ENCODE measurements at places on chromosomes 7 and 10.
A peak's percentile ranks its signal among the peaks of the same experiment; 100 is the strongest.

DNA sequence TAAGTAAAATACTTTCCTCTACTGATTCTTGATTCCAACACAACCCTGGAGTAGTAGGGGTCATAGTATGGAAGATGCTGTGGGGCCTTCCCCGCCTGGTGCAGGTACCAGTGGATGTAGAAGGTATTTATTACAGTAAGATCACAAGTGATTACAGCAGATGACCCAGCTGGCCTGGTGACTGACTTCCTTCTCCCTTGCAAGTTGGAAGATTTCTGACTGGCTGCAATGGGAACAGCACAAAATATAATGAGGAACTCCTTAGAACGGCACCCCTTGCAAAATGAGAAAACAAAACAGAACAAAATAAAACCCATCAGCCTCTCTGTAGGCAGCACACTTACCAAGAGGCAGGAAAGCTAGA lies 61.7 kb upstream of the TARP start:
- no peak for DNase-seq

GRCh38 chr7:81029511-81029910 lies 110.7 kb upstream of the SEMA3C start:
- DNase-seq, result no peak

- DNase-seq, result peak; percentile 69
Observed at GRCh38 chr10:118373786-118374185, 31.7 kb upstream of the FAM204A start.

DNA sequence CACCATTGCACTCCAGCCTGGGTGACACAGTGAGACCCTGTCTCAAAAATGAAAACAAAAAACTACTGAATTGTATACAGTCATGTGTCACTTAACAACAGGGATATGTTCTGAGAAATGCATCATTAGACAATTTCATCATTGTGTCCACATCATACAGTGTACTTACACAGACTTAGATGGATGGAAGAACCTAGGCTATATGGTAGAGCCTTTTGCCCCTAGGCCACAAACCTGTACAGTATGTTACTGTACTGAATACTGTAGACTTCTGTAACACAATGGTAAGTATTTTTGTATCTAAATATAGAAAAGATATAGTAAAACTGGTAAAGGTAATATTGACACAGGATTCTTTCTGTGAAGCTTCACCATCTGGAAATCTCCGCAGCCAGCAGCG lies 81.7 kb downstream of the KBTBD2 start:
- DNase-seq, result no peak

DNA sequence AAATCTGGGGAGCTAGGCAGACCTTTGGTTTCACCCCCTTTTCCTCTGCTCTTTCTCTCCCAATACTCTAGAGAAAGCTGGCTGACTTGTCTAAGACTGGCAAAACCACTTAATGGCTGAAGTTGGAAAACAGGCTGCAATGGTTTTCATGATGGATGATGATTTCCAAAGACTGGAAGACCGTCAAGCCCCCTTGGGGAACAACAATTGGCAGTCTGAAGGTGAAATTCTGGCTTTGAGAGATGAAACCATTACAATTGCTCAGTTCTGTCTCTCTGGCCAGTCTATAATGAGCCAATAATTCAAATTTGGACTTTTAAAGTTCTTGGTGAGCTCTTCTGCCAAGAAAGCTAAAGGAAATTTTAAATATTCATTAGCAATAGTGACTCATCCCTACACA lies 680.5 kb downstream of the PARD3 start:
- no peak for DNase-seq

DNA sequence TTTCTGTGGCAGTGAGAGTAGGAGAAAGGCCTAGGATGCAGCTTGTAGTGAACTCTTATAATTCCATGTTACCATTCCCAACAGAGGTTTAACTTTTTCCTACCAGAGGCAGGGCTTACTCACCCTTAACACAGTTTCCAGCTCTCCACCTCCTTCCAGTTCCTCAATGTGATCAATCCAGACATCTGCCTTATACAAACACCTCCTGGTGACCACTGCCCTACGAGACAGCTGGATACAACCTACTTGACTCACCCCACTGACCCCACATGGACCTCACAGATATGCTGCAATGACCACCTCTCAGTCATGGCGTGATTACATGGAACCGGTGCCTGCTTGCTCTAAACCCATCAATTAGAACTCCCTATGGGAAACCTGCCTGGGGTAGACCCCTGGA lies 326.5 kb downstream of the TNS3 start:
- DNase-seq, result no peak

GRCh38 chr10:75395066-75395931 lies 6.3 kb downstream of the ZNF503 start:
- DNase-seq, result no peak

GRCh38 chr7:69245646-69246045 lies 352.6 kb upstream of the AUTS2 start:
- DNase-seq, result no peak

DNA sequence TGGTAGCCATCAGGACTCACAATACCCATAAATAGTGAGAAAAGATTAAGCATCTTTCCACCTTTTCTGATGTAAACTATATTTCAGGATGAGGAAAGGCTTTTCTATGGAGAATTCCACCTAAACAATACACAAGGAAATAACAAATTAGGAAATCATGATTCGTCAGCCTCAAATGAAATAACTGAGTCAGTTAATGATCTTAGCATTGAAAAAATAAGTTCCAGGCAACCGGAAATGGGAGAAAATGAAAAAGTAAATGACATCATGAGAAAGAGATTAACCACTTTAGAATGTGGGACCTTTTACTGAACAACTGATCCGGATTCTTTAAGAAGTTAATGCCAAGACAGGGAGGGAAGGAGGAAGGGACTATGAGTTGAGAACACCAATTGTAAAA lies 742.3 kb downstream of the TNS3 start:
- DNase-seq, result peak; percentile 29

GRCh38 chr10:17368708-17369272 lies 85.6 kb downstream of the ST8SIA6 start:
- DNase-seq, result no peak

GRCh38 chr7:25059576-25059975 lies 65.5 kb downstream of the CYCS start:
- DNase-seq, result no peak

DNA sequence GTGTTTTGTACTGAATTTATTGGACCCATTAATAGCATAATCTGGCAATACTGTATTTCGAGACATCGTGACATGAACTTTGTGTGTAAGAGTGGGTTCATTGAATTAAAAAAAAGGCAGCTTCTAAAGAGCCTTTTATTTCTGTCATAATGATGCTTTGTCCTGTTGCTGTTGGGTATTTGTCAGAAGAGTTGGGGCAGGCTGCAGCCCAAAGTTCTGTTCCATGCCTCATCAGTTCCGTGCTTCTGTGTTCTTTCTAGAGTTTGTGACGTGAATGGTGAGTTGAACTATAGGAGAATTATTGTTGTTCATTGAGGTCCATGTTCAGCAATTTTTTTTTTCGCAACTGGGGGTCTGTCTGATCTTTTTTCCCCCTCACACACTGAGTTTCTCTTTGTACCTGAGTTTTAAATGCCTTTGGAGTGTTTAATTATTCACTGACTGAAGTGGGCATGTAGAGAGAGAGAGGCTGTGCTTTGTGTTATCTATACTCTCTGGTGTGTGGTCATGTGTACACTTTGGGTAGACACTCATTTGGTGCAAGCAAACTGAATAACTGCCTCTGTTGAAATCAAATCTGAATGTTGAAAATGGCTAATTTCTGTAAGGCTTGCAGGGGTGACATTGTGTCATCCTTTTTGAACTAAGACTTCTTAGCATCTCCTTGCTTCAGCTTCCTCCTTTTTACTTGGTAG lies 69.8 kb downstream of the ADD3 start:
- no peak for DNase-seq

DNA sequence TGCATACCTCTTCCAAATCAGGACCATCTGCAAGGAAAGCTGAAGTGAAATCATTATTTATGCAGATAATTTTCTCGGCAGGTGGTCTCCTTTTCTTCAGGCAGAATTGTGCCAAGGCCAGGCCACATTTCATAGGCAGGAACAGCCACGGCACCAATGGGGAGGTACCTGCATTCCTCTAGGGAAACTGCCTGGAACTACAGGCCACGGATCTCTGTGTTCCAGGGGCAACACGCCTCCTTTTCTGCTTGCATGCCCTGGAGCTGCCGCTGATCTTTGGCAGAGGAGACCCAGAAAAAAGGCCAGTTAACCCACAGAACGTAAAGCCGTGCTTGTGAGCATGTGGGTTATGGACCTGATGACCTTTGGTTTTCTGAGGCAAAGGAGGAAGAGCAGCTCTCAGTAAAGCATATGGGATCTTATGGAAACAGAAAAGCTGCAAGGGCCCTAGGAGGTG lies 111.2 kb upstream of the KIAA1217 start:
- DNase-seq, result no peak

- peak; percentile 71 for DNase-seq
Observed at GRCh38 chr10:112461029-112461887, 14.2 kb downstream of the VTI1A start.

DNA sequence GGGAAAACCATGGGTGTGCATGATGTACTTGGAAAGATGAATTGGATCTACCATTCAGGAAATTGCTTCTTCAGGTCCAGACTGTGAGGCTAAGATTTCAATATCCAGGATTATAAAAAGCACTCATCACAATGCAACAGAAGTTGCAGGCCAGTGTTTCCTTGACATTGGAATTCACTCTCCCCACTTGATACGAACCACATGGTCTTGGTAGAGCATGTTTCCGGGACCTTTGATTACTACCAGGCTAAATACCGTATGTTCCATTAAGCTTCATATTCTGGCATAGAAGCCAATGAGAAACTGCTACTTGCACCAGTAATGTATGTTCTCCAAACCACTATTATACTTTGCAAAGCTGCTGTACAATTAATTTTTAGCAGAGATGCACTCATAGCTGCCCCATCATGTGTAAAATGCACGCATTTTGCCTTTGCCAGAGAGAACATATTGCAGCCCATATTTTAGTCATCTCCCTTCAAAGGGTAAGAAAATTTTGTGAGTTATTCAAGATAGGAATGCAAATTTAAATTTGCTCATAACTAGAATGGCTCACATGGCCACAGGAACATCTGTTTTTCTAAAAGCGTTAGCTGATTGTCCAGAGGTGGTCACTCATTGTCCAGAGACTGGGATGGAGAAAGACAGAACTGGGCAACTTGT lies 8.1 kb downstream of the FRMD4A start:
- no peak for DNase-seq

DNA sequence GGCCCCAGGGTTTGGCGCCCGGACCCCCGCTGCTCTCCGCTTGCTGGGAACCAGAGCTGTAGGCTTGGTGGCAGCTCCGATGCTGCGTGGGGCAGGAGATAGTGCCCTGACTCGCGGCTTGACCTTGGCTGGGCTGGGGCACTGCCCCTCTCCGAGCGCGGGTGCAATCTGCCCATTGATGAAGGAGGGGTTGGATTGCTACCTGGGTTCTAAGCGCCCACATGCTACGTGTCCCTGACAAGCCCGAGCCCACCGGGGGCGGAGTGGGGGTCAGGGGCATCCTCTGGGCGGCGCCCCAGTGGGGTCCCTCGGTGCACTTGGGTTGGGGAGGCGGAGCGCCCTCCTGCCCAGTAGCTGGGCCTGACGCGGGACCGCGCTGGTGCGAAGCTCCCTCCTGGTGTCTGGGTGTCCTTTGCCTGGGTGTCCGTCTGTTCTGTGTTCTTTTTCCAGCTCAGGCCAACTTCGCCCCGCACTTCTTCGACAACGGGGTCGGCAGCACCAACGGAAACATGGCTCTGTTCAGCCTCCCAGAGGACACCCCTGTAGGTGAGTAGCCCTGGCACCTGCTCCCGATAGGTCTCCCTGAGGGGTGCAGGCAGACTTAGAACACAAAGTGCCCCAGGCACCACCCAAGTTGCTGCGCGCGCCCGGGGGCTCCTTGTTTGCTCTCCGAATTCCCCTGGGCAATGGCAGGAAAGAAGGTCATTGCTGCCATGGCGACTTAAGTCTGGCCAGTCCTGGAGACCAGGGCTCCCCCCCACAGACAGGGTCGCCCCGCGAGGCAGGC lies 900 bp downstream of the CDHR1 start:
- DNase-seq, result no peak

- DNase-seq, result no peak
Observed at GRCh38 chr10:80787952-80788351, 250.2 kb downstream of the SH2D4B start.

GRCh38 chr7:22855049-22855392 lies 32.4 kb upstream of the TOMM7 start:
- DNase-seq, result no peak

- DNase-seq, result no peak
Observed at GRCh38 chr7:27149842-27150567, 2.4 kb downstream of the HOXA3 start.

- DNase-seq, result no peak
Observed at GRCh38 chr10:123842692-123843385, 48.8 kb downstream of the CPXM2 start.

DNA sequence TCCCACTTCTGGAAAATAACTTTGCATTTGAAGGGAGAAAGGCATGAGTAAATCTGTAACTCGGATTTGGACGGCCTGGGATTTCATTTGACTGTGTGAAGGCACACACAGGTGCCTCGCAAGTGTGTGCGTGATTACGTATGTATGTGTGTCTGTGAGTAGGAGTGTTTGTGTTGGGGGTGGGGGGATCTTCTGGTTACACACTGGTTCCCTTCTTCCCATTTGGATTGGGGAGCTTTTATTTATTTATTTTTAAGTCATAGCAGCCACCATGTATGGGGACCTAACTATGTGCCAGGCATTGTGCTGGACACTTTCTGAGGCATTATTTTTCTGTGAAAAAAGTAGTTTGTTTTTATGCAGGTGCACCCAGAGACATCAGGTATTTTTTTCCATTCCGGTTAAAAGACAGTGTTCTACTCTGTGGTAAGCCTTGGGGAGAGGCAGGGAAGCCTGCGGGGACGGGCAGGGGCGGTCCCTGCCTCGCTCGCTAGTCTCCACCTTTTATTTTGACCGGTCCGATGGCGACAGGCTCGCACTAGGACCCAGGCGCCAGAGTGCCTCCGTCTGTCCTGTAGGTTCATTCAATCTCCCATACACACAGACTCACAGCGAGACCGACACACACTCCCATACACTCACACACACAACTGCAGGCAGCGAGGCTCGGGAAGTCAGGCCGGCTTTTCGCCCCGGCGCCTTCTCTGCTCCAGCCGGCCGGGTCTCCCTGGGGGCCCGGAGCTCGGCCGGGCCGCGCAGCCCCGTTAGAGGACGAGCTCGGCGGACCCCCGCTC lies at the start of gene MXI1:
Gene MXI1 (plus strand): TSS at position 595 of the 794 bp plus-strand sequence. CDS start 204 bp downstream, outside the sequence.
- DNase-seq, result no peak

- DNase-seq, result no peak
Observed at GRCh38 chr10:10803278-10803677, 214.4 kb upstream of the CELF2 start.

GRCh38 chr7:115435178-115435577 lies 513.3 kb downstream of the MDFIC start:
- no peak for DNase-seq

DNA sequence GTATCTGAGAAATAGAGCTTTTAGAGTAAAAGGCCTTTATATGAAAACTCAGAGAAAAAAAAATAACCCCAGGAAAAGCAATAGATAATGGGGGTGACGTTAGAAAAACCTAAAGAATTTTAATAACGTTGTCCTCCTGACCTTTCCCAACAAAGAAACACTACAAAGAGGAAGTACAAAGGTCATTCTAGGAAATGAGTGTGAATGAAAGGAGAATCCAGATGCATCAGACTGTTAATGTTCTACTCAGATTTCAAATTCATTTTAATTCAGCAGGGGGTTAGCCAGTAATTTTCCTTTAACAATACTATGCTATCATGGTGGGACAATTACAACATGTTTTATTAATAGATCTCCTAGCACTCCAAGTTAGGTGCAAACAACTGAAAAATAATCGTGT lies 73.8 kb upstream of the CDK1 start:
- no peak for DNase-seq
